Skin of body (tissue), 3 donors: ENCODE measurements at places on chromosomes 12 and 14. TPM values are rescaled to one million over a fixed set of nuclear protein-coding genes. Genes with fewer than 3 reads are reported as not detected.

DNA sequence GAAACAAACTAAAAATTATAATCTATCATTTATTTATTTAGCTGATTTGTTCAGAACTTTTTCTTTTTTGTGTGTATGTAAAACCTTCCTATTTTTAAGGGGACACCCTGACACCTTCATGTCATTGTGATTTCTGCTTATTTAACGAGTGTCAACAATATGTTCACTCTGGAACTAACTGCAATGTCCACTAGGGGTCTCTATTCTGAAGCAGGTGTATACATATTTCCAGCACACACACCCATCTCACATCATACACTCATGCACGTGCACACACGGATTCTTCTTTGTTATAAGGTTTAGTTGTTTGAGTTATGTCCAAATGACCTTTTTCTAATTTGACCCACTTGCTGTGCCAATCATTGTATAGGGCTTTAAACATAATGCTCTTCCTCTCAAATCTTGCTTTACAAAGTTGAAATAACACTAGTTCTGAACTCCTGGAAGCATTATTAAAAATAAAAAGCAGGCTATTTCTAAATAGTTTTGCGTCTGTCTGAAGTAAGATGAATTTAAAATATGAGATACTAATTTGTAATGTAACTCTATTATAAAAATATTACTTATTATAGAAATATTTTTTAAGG lies 15.5 kb downstream of the E2F7 start:
- peak; percentile 17 for DNase-seq

- no peak for DNase-seq
Observed at GRCh38 chr14:99829450-99829849, 36.2 kb downstream of the EML1 start.

DNA sequence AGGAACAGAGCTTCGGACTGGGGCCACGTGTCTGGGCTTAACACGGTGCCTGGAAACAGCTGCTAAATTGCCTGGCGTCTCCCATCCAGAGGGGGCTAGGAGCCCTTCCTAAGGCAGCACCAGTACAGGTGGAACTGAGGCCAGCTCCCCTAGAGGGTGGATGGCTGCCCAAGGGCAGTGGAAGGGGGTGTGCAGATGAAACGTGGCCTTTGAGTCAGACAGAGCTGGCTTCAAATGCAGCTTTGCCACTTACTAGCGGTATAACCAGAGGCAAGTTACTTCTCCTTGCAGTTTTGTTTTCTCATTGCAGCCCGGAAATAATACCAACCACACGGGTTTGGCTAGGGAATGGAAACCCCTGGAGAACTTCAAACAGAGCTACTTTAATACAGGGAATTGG lies 59.3 kb upstream of the SLC24A4 start:
- DNase-seq: no peak

RHEBL1 gene
- 0.69 TPM for total RNA-seq

DNA sequence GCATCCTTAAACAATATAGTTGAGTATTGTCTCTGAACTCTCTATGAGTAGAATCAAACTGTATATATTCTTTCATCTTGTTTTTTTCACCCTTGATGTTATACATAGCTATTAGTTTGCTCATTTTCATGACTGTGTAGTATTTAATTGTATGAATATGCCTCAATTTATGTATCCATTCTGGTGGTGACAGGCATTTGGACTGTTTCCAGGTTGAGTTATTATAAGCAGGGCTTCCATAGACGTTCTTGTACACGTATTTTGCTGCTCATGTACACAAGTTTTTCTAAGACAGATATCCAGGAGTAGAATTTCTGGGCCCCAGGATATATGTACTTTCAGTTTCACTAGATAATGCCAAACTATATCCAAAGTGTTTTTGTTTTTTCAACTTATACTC lies 211.4 kb downstream of the NTF3 start:
- DNase-seq: no peak

LAG3 gene
- total RNA-seq: 0.49 TPM

TSHR gene
- 2.9 TPM for total RNA-seq

- no peak for DNase-seq
Observed at GRCh38 chr14:67736771-67737170, 35.1 kb downstream of the RDH12 start.

SLC25A21 gene
- 1.8 TPM for total RNA-seq

- DNase-seq: no peak
Observed at GRCh38 chr12:95516757-95517156, 34.5 kb downstream of the USP44 start.

MIPOL1 gene
- 17.3 TPM for total RNA-seq

PTGER2 gene
- 2.2 TPM for total RNA-seq

DNA sequence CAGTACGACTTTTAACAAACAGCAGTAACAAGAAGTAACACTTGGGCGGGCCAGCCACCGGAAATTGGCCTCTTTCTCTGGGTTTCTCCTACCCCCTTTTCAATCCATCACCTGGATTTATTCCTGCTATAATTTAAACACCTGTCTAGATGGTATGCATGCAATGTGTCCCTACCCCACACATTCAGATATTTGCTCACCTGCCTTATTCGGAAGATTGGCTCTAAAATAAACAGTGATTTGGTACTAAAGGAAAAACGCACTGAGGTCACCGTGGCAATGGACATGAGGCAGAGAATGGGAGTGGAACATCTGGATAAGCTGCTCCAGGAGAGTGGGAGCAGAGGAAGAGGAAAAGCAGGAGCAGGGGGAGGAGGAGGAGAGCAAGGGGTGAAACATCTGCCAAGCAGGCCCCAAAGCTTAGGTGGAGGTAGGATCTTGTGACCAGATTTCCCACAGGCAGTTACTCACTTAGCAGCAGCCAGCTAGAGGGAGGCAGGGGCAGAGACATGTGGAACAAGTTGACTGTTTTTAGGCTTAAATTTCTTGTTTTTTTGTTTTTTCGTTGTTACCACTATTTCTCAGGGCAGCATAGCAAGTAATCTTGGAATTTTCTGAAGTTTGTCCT lies 150.9 kb downstream of the TTLL5 start:
- DNase-seq: no peak

DNA sequence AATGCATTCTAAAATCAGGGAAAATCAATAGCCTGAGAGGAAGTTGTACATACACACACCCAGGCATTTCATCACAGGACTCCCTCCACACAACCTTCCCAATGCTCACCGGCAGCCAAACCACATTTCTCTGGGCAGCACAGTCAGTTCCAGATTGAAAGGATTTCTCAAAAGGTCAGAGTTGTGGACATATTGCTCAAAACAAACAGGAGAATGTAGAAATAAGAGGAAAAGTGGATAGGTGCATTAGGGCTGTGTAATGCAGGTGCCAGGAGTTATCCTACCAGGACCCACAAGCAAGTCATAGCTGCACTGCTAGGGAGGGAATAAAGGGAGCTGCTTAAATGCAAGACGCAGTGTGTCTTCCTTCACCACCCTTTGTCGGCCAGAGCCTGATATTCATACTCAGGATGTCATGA lies 62.9 kb downstream of the GCH1 start:
- DNase-seq: no peak

DNA sequence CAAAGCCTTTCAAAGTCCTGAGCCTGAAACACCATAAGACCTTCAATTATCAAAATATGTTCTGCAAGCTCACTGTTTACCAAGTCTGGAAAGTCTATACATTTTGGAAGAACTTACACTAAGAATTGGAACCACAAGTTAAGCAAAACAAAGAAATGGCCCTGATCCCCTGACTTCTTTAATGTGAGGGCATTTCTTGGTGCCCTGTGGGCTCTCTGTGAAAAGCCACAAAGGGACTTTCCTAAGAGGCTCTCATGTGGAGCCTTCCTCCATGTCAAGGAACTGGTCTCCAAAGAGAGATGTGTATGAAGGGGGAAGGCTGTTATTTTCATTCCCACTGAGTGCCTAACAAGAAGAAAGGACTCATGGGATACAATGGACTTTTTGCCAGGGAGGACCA lies 13.5 kb upstream of the MYH6 start:
- no peak for DNase-seq

DNA sequence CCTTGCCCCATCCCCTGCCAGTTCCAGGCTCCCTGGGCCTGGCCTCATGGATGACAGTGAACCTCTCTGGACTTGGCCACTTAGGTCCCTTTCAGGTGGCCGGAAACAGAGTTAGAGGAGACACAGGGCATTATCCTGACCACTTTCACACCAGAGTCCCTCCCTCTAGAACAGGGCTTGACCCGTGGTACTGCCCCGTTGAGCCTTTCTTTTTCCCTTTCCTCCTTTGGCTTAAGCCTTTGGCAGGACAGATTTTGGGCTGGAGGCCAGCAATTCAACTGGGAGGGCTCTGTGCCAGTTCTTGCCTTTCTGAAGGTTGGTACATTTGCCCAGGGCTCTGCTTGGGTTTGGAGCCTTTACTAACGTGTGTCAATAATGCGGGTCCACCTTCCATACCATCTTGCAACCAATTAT lies 22.8 kb downstream of the TPCN1 start:
- peak; percentile 21 for DNase-seq
